Spinal cord (tissue), 10 donors: ENCODE measurements at places on chromosomes 1 and 21.

GRCh38 chr21:41442481-41443186 lies 16.6 kb downstream of the MX1 start:
- peaks cover 9% of the 10 kb centered on the region for H3K36me3 ChIP-seq
- no peak overlapping the region for H3K27ac ChIP-seq
- H3K4me1 ChIP-seq, result no peaks in the 10 kb centered on the region
- no peak overlapping the region for H3K4me3 ChIP-seq

DNA sequence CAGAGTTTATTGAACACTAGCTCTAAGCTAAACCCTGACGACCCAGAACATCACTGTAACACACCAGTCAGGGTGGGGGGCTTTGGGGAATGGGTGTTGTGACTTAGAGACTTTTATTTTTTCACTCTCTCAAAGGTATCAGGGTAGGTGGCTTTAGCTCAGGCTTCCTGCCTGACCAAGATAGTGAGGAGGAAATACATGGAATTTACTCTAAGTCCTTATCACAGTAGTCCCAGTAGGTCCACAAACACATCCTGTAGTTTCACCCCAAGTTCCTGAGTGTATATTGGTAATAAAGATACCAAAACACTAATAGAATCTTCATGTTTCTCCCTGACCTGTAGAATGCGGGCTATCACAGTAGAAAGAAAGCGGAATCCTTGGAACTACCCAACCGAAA lies 15.1 kb downstream of the GJA5 start:
- H3K27ac ChIP-seq, result no peak overlapping the region
- H3K36me3 ChIP-seq, result no peaks in the 10 kb centered on the region
- no peaks in the 10 kb centered on the region for H3K4me1 ChIP-seq
- H3K4me3 ChIP-seq, result no peak overlapping the region

GRCh38 chr1:9424261-9424660 lies 115.0 kb upstream of the SLC25A33 start:
- peaks cover 8% of the 10 kb centered on the region for H3K4me1 ChIP-seq
- no peak overlapping the region for H3K4me3 ChIP-seq
- no peak overlapping the region for H3K27ac ChIP-seq
- no peaks in the 10 kb centered on the region for H3K36me3 ChIP-seq
- H3K27me3 ChIP-seq, result no peaks in the 10 kb centered on the region

DNA sequence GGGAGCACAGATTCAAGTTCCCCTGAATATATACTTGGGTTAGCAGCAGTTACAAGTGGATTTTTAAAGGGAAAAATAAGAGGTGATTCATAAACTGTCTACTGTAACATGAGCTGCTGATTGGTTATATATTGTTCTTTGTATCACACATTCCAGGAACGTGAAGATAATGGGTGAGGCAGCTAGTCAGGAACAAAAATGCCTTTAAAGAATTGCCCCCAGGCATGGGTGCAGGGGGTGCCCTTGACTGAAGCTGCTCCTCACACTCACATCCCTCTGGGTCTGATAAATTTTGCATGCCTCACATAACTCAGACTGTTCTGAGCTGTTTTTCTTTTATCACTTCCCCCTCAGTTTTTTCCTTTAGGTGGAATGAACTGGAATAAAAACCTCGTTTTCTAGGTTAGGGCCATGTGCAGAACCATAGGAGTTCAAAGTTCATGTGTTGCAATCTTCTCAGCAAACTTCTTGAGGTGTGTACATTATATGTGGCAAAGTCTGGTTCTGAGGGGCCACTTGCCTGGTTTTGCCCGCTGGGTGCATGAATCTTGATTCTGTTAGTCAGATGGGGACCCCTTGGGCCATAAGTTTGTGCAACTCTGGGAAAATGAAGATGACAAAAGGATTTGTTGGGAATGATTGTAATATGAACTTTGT lies 21.1 kb downstream of the TBX19 start:
- H3K36me3 ChIP-seq, result no peaks in the 10 kb centered on the region
- no peaks in the 10 kb centered on the region for H3K4me1 ChIP-seq
- no peak overlapping the region for H3K4me3 ChIP-seq
- DNase-seq, result no peak

GRCh38 chr1:156556354-156556753 lies 16.0 kb downstream of the IQGAP3 start:
- H3K36me3 ChIP-seq, result peaks cover 7% of the 10 kb centered on the region
- no peaks in the 10 kb centered on the region for H3K27me3 ChIP-seq
- DNase-seq, result no peak
- H3K27ac ChIP-seq, result no peak overlapping the region

- H3K4me3 ChIP-seq, result no peak overlapping the region
- peaks cover 58% of the 10 kb centered on the region for H3K27me3 ChIP-seq
- H3K27ac ChIP-seq, result no peak overlapping the region
- peaks cover 30% of the 10 kb centered on the region for H3K4me1 ChIP-seq
Observed at GRCh38 chr21:33063375-33063883, 6.5 kb upstream of the OLIG1 start.

- H3K4me3 ChIP-seq, result no peak overlapping the region
- DNase-seq, result no peak
- H3K27ac ChIP-seq, result no peak overlapping the region
- H3K27me3 ChIP-seq, result no peaks in the 10 kb centered on the region
- peaks cover 68% of the 10 kb centered on the region for H3K4me1 ChIP-seq
- H3K36me3 ChIP-seq, result no peaks in the 10 kb centered on the region
Observed at GRCh38 chr1:11342621-11343032, 69.6 kb downstream of the UBIAD1 start.

- H3K36me3 ChIP-seq, result no peaks in the 10 kb centered on the region
- H3K4me1 ChIP-seq, result no peaks in the 10 kb centered on the region
- no peak overlapping the region for H3K27ac ChIP-seq
- no peaks in the 10 kb centered on the region for H3K27me3 ChIP-seq
- DNase-seq, result no peak
Observed at GRCh38 chr21:10425856-10426255, 95.5 kb upstream of the TPTE start.

DNA sequence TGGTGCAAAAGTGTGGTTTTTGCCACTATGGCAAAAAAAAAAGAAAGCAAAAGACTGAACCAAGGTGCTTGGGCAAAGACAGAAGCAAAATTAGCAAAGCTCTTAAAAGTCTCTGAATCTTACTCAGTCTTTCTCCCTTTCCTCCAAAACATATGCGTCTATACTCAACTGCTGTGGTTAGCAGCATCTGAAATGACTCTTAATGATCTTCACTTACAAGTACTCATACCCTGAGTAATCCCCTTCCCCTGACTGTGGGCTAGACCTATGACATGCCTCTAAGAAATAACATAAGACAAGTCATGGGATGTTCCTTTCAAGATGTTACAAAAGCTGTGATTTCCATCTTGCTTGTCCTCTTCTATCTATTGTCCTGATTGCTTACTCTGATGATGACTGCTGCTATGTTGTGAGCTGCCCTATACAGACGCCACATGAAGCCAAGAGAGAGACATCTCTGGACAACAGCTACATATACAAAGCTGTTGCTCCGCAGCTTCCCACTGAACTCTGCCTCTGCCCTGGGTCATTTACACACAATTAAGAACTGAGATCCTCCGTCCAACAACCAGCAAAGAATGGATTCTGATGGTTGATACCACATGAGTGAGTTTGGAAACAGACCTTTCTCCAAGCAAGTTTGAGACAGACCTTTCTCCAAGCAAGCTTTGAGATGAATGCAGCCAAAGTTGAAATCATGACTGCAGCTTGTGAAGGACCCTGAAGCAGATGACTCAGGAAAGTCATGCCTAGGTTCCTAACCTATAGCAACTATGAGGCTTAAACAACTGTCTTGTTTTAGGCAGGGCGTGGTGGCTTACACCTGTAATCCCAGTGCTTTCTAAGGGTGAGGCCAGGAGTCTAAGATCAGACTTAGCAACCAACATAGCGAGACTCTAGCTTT lies 55.2 kb downstream of the PUM1 start:
- H3K36me3 ChIP-seq, result peaks cover 4% of the 10 kb centered on the region
- no peaks in the 10 kb centered on the region for H3K27me3 ChIP-seq
- no peaks in the 10 kb centered on the region for H3K4me1 ChIP-seq

- H3K27ac ChIP-seq, result no peak overlapping the region
- H3K4me3 ChIP-seq, result no peak overlapping the region
- no peaks in the 10 kb centered on the region for H3K4me1 ChIP-seq
- no peaks in the 10 kb centered on the region for H3K36me3 ChIP-seq
- H3K27me3 ChIP-seq, result no peaks in the 10 kb centered on the region
Observed at GRCh38 chr1:92424381-92424780, 62.3 kb downstream of the GFI1 start.

DNA sequence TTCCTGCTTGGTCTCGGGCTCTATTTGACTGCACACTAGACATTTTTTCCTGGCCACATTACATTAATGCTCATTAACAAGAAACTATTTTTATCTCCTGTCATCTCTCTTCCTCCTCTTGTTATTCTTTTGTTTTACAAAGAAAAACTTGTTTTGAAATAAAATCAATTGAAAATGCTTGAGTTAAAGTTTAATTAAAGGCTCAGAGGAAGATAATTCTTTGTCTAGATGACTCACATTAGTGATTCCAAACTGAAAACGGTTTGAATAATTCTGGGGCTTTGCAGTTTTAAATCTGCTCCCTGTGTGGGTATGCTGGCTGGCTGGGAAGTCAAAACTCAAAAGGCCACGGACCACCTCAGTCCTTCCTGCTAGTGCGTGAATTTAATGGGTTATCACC lies 29.6 kb downstream of the RGS5 start:
- no peaks in the 10 kb centered on the region for H3K27me3 ChIP-seq
- no peak overlapping the region for H3K27ac ChIP-seq
- no peak overlapping the region for H3K4me3 ChIP-seq
- no peaks in the 10 kb centered on the region for H3K36me3 ChIP-seq
- no peaks in the 10 kb centered on the region for H3K4me1 ChIP-seq

DNA sequence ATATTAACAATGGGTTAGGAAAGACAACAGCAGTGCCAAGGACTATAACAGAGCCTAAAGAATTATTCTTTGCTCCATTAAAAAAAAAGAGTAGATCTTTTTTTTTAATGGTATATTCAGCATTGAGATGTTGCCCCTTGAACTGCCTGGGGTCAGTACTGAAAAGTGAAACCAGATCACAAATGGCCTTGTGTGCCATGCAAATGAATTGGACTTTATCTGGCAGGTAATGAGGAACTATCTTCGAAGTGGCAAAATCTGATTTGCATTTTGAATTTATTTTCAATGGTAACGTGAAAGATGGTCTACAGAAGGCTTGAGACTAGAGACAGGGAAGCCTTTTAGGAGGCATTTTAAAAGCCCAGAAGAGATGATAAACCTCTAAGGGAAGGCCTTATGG lies 21.4 kb upstream of the PKN2 start:
- no peaks in the 10 kb centered on the region for H3K4me1 ChIP-seq
- no peak overlapping the region for H3K4me3 ChIP-seq
- H3K36me3 ChIP-seq, result no peaks in the 10 kb centered on the region
- H3K27ac ChIP-seq, result no peak overlapping the region
- DNase-seq, result no peak

DNA sequence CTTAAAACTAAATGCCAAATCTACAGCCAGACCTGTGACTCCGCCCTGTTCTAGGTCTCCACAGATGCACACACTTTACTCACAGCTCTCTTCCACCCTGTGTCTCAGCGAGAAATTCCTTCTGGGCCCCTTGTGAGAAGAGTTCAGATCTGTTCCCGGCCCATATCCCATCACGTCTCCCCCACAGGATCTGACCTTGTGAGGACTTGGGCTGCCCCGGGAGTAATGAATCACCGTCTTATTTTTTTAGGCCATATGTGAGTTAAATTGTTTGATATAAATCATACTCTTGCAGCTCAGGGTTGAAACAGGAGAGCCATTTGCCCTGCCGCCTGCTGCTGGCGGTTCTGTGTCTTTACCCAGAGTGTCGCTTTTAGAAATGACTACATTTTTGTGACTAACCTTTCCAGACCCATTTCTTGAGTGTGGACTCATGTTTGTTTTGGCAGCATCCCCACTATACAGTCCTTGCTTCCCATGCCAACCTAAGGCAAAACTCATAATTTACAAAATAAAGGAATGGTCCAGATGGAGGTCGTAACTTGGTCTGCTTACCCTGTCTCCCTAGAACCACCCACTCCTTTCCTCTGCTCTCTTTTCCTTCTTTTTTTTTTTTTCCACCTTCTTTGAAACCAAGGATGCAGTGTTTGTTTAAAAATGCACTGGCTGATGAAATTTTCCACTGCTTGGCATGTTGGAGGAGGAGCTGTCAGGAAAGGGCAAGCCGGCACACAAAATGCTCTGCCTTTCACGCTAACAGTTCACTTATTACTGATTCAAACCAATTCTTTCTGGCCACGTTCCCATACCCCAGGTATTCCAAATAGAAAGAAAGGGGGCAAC lies 98.0 kb upstream of the C1orf105 start:
- peaks cover 5% of the 10 kb centered on the region for H3K4me1 ChIP-seq
- H3K27me3 ChIP-seq, result no peaks in the 10 kb centered on the region
- peak; percentile 59 for DNase-seq
- no peak overlapping the region for H3K4me3 ChIP-seq
- H3K27ac ChIP-seq, result peak overlapping the region; percentile 43
- H3K36me3 ChIP-seq, result no peaks in the 10 kb centered on the region

DNA sequence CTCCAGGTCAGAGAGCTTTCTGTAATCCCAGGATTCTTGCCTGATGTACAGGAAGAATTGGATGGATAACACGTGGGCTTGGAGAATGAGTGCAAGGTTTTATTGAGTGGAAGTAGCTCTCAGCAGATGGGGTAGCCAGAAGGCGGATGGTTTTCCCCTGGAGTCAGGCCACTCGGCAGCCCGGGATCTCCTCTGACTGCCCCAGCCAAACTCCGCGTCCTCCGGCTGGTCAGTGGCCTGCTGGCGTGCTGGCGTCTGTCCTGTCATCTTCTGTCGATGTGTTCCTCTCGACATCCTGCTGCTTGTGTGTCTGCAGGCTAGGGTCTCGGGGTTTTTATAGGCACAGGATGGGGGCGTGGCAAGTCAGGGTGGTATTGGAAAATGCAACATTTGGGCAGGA lies 27.4 kb upstream of the GJA9 start:
- H3K4me1 ChIP-seq, result no peaks in the 10 kb centered on the region
- H3K27ac ChIP-seq, result no peak overlapping the region
- peaks cover 4% of the 10 kb centered on the region for H3K36me3 ChIP-seq
- no peak overlapping the region for H3K4me3 ChIP-seq
- DNase-seq, result no peak

DNA sequence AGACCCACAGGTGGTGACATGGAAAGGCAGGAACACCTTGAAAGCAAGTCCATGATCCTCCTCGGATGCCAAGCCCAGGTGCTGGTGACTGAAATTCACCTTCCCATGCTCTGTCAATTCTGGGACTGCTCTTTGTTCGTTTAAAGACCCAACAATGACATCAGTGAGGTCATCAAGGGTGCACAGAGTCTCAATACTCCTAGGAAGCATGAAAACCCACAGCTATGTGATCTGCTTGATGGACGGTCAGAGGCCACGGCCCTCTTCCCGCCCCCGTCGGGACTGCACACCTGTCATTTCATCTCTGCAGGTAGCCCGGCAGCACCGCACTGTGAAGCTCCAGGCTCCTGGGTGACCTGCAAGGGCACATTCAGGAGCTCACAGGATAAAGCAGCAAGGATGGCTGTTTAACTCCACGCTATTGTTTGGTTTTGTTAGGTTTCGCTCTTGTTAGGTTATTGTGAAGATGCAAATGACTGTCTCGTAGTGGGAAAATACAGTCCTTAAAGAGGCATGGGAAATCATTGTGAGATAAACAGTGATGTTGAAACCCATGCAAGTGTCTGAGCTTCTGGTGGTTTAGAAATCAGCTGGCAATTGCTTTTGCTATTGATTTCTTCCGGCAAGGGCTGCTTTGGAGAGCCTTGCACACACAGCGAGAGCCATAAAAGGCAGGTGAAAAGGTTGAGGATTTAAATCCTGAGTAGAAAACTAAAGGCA lies 124.8 kb upstream of the AJAP1 start:
- H3K4me3 ChIP-seq, result no peak overlapping the region
- H3K27ac ChIP-seq, result no peak overlapping the region
- H3K4me1 ChIP-seq, result peaks cover 5% of the 10 kb centered on the region
- H3K36me3 ChIP-seq, result no peaks in the 10 kb centered on the region
